ENCODE measurements at places on chromosomes 1 and 21.

DNA sequence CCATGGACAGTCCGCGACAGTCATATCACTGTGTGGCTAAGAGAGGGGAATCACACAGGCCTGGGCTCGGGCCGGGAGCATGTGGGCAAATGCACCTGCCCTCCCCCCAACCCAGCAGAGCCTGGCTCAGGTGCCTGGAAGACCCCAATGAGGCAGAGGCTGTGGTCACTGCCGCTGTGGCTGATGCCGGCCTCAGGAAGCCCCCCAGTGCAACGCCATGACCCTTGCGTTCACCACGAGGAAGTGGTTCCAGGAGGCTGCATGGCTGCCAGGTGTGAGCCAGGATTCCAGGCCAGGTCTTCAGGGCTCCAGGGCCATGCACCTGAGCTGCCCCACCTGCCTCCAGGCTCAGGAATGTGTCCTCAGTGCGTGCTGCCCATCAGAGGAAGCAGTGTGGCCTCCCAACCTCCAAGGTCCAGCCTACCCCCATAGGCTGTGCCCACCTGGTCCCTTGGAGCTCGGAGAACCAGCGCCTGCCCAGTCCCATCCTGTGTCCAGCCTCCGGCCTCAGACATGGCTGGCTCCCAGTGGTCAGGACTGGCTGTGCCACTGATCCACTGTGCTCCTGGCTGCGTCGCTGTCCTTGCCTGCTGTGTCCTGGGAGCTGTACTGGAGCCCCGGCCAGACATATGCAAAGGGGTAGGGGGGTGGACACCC lies 8.0 kb downstream of the ARHGEF16 start:
- no peak for DNase-seq

- no peak for DNase-seq
Measured at GRCh38 chr1:247421074-247421473, 5.1 kb downstream of the NLRP3 start.

DNA sequence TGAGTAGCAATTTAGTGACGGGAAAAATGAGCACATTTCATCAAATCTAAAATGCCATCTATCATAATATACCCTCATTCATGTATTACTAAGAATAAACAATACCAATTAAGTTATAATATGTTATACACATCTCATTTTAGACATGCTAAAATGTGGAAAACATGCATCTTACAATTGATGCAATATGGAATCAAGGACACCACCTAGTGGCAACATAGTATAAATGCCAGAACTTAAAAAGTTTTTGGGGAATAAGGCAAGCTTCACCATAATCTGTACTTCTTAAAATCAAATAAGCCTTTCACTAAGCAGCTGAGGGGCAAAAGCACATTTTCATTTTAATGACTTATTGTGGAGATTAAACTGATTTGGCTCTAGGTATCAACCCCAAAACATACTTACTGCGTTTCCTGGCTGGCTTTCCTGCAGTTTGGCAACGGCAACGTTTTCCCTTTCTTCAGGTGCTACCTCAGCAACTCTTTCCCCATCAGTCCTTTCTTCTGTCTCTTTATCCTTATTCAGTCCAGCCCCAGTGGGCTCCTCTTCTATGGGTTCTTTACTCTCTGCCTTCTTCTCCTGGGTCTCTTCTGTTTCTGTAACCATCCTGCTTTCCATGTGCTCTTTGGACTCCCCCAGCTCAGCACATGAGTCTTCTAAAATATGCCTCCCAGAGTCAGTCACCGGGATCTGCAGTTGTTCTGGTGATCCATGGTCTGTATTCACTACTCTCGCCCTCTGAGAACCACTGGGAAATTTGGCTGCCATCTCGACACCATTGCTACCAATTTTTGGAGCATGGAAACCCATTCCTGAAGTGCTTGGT lies 11.4 kb downstream of the SDE2 start:
- no peak for DNase-seq

DNA sequence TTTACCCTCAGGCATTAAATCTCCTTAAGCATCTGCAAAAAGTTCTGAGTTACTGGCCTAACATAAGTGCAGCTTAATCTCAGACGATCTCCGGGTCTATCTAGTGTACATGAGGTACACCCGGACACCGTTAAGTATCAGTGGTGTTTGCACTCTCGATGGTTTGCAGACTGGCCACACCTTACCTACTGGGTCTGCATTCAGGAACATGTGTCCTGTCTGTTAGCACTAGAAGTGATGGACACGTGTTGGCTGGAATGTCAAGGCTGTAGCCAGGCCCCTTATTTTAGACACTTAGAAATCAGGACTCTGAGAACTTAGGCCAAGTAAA lies 783 bp upstream of the AGL start:
- DNase-seq = no peak

- DNase-seq = no peak
Measured at GRCh38 chr1:62317021-62317768, 2.0 kb downstream of the KANK4 start.

- peak; percentile 90 for DNase-seq
Measured at GRCh38 chr1:150567717-150568593, 11.5 kb downstream of the MCL1 start.

DNA sequence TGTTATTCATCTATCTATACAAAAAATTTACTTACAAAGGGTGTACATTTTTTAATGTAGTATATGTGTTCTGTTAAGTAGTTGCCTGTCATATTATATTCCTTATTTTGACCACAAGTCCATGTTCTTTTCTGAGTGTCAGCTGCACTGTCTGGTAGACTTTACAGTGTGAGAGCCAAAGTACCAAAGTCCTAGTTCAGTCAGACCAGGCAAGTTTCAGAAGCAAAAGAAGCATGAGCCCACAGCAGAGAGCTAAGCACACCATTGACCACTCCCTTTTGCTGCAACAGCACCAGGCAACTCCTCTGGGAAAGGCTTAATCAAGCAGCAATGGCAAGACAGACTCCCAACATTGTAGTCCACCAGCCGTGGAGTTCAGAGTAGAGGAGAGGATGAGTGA lies 631.9 kb upstream of the PKN2 start:
- no peak for DNase-seq

DNA sequence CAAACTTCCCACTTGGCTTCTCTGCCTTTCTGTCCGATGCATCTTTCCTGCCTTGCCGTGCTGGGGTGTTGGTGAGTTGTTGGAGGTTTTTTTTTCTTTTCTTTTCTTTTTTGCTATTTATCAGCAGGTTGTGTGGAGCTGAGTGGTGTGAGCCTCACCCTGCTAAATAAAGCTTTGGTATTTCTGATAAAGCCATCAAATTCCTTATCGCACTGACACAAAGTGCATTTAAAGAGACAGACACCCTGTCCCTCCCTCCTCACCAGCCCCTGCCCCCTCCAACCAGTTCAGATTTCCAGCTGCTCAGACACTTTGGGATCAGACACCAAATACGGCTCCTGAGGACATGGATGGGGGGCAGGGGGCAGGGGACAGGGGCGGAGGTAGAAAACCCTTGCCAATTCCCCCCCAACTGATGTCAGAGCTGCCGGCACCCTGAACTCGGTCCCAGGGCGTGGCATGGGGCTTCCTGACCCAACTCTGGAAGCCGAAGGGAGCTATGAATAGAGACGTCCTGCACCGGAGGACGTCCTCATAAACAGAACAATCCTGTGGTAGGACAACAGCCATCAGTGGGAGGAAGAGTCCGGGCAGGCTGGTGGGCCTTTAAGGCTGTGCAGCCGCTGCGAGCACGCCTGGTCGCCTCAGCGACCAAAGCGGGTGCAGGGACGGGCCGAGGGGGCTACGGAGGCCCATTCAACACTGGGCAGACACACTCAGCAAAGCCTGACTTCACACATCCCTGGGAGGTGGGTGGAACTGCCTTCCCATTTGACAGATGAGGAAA lies 79.0 kb downstream of the CASZ1 start:
- DNase-seq = no peak

DNA sequence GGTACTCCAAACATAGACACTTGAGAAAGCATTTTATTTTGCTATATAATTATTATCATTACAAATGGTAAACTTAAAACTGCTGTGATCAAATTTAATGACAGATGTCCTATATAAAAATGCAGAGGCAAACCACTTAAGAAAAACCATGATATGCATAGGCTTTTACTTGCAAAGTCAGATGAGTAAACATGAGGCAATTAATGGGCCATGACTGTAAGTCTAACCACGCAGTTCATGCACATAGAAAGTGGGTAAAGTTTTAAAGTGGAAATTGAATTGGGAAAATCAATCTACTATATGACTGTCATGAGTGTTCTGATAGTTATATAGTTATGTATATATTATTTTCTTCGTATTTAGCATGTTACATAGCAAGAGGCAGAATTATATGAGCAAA lies 219.2 kb downstream of the PTPRC start:
- no peak for DNase-seq

DNA sequence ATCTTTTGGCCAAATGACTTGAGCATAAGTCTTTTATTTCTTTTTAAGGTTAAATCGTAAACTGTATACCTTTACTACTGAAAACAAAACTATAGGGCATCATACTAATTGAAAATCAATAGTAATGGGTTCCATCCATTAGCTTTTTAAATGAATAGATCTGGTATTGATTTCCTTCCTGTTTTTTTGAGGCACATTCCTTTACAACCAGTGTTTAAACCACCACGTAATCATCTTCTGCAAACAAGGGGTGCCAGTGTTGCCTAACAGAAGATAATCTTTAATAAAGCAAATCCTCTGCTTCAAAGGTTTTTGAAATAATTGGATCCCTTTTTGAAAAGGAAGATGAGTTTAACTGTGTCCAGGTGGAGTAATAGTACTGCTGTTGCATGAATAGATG lies 48.7 kb upstream of the ANGPTL1 start:
- DNase-seq = no peak

- DNase-seq = no peak
Measured at GRCh38 chr21:41269535-41269934, 47.1 kb upstream of the FAM3B start.

DNA sequence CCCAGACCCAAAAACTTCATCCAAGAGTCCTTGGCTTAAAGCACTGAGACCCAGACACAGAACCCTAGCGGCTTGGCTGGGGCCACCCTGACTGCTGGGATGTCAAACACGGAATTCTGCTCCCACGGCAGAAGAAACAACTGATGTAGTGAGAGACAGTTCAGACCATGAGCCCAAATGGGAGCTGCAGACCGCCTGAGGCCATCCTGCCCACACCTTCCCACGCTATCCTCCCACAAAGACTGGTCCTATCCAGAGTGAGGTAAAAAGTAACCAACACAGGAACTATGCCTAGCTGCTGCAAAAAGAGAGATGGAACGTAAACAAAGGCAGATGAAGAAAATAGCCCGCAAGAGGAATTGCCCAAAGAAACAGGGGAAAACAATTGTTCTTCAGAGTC lies 203.3 kb downstream of the PTPRU start:
- no peak for DNase-seq

GRCh38 chr21:46503922-46504550 lies 45.3 kb downstream of the DIP2A start:
- no peak for DNase-seq

DNA sequence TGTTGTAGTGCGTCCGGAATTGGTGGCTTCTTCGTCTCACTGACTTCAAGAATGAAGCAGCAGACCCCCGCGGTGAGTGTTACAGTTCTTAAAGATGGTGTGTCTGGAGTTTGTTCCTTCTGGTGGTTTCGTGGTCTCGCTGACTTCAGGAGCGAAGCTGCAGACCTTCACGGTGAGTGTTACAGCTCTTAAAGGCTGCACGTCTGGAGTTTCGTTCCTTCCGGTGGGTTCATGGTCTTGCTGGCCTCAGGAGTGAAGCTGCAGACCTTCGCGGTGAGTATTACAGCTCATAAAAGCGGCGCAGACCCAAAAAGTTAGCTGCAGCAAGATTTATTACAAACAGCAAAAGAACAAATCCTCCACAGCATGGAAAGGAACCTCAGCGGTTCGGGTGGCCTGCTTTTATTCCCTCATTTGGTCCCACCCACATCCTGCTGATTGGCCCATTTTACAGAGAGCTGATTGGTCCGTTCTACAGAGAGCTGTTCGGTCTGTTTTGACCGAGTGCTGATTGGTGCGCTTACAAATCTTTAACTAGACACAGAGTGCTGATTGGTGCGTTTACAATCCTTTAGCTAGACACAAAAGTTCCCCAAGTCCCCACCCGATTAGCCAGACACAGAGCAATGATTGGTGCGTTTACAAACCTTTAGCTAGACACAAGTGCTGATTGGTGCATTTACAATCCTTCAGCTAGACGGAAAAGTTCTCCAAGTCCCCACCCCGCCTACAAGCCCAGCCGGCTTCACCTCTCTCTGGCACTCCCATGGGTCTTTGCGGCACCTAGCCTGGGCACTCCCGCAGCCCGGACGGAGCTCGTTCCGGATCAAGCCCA lies 49.6 kb upstream of the KRTAP19-8 start:
- no peak for DNase-seq

- DNase-seq = no peak
Measured at GRCh38 chr1:6961289-6961688, 176.0 kb downstream of the CAMTA1 start.

DNA sequence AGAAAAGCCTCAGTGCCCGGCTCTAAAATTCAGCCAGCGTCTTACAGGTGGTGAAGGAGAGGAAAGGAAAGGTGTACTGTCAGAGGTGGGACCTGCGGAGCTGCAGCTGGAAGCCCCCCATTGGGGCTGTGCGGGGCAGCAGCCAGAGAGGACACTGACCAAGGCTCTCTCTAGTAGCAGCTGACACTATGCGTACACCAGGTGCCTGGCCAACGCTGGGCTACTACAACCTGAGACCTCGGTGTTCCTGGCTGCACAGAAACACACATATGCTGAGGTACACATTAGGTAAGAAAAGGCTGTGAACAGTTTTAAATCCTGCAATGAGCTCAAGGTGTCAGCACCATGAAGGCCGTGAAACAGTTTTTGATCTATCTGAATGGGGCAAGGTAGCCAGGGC lies 55.5 kb upstream of the EDN2 start:
- DNase-seq = no peak

GRCh38 chr1:26516987-26517765 lies 12.4 kb upstream of the RPS6KA1 start:
- no peak for DNase-seq

DNA sequence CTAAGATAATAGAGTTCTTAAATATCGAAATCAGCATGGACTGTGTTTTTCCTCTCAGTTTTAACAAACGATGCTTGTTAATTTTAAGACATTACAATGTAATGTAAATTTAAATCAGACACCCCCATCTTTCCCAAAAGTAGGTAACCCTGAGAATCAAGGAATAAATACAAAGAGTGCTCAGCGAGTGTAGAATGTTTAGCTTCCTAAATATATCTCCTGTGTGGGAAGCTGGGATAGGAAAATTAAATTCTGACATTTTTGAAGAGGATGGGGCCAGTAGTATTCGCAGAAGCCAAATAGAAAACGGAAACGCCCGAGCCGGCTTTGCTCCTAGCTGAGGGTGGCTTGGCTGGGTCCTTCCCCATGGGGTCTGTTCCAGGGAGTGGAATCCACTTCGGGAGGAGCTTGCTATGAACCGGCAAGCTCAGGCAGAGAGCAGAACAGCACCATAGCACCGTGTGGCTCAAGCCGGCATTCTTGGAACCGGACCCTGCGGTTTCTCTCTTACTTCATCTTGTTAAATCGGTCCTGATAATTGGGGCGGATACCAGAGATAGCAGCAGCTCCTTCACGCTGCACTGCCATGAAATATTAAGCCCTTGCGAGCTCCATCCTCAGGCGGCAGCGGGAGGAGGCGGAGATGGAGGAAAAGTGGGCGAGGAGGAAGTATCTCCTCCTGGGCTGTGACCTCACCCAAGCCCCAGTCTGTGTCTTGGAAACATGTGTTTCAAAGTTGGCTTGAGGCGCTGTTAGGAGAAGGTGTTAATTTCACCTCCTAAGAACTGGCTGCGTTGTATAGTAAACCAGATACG lies 24.9 kb downstream of the MAP3K7CL start:
- DNase-seq = peak; percentile 75

GRCh38 chr21:41600961-41601572 lies 93.1 kb upstream of the TMPRSS2 start:
- DNase-seq = peak; percentile 16

- DNase-seq = no peak
Measured at GRCh38 chr1:211775170-211775569, 55.4 kb downstream of the LPGAT1 start.

GRCh38 chr1:151146072-151146411 lies 389 bp downstream of the SEMA6C start:
- no peak for DNase-seq

Data from femur (tissue), 1 donor.